ENCODE measurements at places on chromosomes 13 and 19. TPM values are rescaled to one million over a fixed set of nuclear protein-coding genes. Genes with fewer than 3 reads are reported as not detected.

- no peak overlapping the region for H3K27ac ChIP-seq
- H3K4me3 ChIP-seq = no peak overlapping the region
- DNase-seq = no peak
- H3K36me3 ChIP-seq = no peaks in the 10 kb centered on the region
Measured at GRCh38 chr13:91660076-91660415, 261.6 kb downstream of the GPC5 start.

Gene COX6B2
- not detected for polyA plus RNA-seq

DNA sequence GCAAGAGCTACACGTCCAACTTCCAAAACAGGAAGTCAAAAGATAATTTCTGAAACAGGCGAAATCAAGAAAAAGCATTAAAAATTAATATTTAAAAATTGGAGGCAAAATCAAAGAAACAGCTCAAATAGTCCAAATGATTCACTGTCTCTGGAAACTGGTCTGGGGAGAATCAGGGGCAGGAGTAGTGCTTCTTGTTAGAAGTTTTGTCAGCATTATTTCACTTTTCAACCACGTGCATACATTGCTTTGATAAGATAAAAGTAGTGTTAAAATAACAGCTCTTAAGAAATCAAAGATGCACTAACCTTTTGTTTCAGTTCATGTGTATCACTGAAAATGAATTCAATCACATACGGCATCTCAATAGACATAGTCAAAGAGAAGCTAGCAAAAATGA lies 53.8 kb downstream of the PARP4 start:
- peaks cover 10% of the 10 kb centered on the region for H3K36me3 ChIP-seq
- no peak for DNase-seq
- no peaks in the 10 kb centered on the region for H3K4me1 ChIP-seq
- H3K4me3 ChIP-seq = no peak overlapping the region
- no peaks in the 10 kb centered on the region for H3K27me3 ChIP-seq

DNA sequence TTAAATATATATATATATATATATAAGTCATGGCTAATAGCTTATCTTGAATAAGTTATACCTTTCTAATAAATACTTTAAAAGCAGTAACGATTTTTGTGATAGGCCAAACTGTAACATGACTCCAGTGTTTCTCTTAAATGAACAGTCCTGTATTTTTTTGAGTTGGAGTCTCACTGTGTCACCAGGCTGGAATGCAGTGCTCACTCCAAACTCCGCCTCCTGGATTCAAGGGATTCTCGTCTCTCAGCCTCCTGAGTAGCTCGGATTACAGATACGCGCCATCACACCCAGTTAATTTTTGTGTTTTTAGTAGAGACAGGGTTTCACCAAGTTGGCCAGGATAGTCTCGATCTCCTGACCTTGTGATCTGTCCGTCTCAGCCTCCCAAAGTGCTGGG lies 814.2 kb upstream of the SLITRK5 start:
- no peak for DNase-seq
- H3K27ac ChIP-seq = no peak overlapping the region

GRCh38 chr19:44757735-44758505 lies 9.4 kb downstream of the BCL3 start:
- peaks cover 29% of the 10 kb centered on the region for H3K4me1 ChIP-seq
- peaks cover 6% of the 10 kb centered on the region for H3K36me3 ChIP-seq
- no peak for DNase-seq
- no peaks in the 10 kb centered on the region for H3K27me3 ChIP-seq
- no peak overlapping the region for H3K27ac ChIP-seq
- H3K4me3 ChIP-seq = no peak overlapping the region

Gene CGB2
- not detected for polyA plus RNA-seq

- H3K36me3 ChIP-seq = peaks cover 13% of the 10 kb centered on the region
- peaks cover 14% of the 10 kb centered on the region for H3K4me1 ChIP-seq
- H3K27ac ChIP-seq = no peak overlapping the region
- H3K27me3 ChIP-seq = no peaks in the 10 kb centered on the region
- no peak overlapping the region for H3K4me3 ChIP-seq
Measured at GRCh38 chr19:2033825-2034159, 17.3 kb downstream of the MKNK2 start.

GRCh38 chr13:24618011-24618955 lies 61.9 kb upstream of the ATP12A start:
- no peaks in the 10 kb centered on the region for H3K36me3 ChIP-seq
- H3K27me3 ChIP-seq = no peaks in the 10 kb centered on the region
- peaks cover 17% of the 10 kb centered on the region for H3K4me1 ChIP-seq
- H3K27ac ChIP-seq = peak overlapping the region; percentile 24
- peak overlapping the region; percentile 2 for H3K4me3 ChIP-seq
- DNase-seq = peak; percentile 34

DNA sequence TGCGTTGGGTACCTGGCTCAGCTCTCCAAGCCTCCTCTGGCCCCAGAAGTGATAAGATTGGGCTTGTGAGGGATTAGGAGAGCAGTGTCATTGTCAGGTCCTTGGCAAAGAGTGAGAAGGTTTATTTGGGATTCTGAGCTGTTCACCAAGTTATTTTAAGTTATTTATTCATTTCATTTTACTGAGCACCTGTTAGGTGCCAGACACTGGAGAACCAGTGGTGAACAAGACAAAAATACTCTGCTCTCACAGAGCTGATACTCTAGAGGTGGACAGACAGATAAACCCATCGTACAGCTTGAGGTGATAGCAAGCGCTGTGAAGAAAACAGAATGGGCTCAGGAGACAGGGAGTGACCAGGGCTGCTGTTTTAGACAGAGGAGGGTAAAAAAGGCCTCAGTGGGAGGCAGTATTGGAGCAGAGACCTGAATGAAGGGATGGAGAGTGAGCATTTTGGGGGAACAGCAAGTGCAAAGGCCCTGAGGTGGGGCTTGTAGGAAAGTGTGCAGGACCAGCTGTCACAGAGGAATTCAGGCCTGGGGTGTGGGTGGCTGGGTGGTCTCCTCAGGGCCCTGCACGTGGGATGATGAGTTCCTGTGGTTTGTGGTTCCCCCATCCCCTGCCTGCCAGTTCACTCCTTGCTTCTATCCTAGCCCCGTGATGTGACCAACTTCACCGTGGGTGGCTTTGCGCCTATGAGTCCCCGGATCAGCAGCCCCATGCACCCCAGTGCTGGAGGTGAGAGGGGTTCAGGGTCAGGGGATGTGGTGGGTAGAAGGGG lies 8.7 kb upstream of the TIMM50 start:
- H3K27me3 ChIP-seq = no peaks in the 10 kb centered on the region
- H3K36me3 ChIP-seq = peaks cover 37% of the 10 kb centered on the region
- no peak overlapping the region for H3K4me3 ChIP-seq
- DNase-seq = no peak
- H3K4me1 ChIP-seq = no peaks in the 10 kb centered on the region
- no peak overlapping the region for H3K27ac ChIP-seq

Measured in naive thymus-derived CD4-positive, alpha-beta T cell (primary cell).